ENCODE measurements at places on chromosomes 16 and 17. TPM values are rescaled to one million over a fixed set of nuclear protein-coding genes. Genes with fewer than 3 reads are reported as not detected.

DNA sequence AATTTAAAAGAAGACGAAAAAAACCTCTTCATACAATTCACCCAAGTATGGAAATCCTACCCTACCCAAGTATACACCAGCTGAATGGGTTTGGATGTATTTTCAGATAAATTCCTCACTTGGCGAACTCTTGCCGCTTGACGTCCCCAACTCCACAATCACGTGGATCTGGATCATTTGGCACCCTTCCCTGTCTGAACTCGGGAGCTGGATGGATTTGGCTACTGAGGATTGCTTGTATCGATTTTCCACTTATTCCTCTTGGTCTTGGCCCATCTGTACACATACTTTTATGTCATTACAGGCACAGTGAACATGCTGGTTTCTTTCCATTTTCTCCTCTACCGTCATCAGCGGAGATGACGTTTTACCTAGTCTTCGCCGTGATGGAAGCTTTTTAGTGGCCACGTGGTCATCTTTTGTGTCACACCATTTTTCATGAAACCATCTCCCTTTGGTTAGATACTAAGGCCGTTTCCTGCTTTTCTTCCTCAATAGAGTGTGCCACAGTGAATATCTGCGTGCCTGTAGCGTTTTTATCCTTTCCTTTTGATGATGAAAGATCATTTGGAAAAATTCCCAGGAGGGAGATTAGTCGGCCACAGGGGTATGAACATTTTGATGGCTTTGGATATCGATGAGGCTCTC is 47.1 kb downstream of the CMIP start:
- DNase-seq, result no peak

GRCh38 chr16:48318630-48319029 is 66.6 kb downstream of the SIAH1 start:
- DNase-seq, result no peak

DNA sequence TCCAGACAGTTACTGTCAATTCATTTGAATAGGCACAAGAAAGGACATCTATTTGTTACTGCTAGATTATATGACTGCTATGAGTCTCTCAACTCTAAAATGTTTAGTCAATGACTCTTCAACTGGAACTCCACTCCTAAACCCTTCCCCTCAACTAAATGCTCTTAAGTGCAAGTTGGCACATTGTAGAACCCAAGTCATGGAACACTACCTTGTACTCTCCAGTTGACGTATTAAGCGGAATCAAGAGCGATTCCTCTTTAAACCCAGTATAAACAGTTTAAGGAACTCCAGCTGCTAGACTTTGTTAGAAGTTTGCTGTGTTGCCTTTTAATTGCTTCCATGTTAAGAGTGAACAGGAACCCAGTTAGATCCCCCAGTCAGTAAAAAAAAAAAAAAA is 44.6 kb downstream of the STH start:
- no peak for DNase-seq

GRCh38 chr17:12909046-12909445 is 108.8 kb downstream of the ELAC2 start:
- DNase-seq, result no peak

GRCh38 chr16:87198881-87199280 is 118.3 kb downstream of the C16orf95 start:
- DNase-seq, result no peak

GRCh38 chr17:16217002-16217635 is at the start of gene PIGL:
PIGL (plus strand) TSS chr17:16217210; CDS start chr17:16217227, 17 bp downstream.
- DNase-seq, result peak; percentile 97

DNA sequence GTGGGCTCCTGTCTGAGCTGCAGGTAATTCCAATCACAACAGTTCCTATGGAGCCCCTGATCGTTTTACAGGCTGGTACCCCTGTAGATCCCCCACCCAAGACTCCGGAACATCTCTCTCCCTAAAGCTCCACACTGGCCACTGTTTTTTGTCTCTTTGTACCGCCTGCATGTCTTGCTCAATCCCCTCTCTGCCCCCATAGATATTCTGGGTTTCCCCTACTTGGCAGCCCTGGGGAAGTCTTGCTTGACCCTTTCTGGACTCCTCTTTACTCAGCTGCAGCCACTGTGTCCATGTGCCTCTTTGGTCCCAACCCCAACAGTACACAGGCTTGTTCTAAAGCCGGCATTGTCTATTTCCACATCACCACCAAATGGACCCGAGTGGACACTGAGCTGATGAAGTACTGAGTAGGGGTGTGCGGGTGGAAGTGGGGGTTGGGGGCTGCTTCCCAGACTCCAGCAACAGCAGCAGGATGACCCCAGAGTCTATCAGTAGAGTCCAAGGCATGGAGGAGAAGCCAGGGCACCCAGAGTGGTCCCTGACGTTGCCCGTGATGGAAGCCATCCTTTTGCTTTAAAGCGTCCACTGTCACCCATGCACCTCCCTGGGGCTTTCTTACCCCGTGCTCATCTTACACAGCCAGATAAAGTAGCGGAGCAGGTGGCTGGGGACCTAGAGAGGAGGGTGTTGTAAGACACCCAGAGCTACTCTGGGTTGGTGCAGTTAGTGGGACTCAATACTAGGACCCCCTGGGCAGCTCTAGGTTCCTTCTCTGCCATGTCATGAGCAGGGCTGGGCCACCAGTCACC is 6.4 kb downstream of the CD300LB start:
- no peak for DNase-seq

HCRT gene
- not detected for total RNA-seq

ITGAD gene
- total RNA-seq, result not detected

TLCD3A gene
- total RNA-seq, result 11.3 TPM
